ENCODE measurements at places on chromosomes 6 and 20.
A peak's percentile ranks its signal among the peaks of the same experiment; 100 is the strongest.

- no peak for DNase-seq
Observed at GRCh38 chr6:47116086-47116485, 74.0 kb upstream of the ADGRF1 start.

DNA sequence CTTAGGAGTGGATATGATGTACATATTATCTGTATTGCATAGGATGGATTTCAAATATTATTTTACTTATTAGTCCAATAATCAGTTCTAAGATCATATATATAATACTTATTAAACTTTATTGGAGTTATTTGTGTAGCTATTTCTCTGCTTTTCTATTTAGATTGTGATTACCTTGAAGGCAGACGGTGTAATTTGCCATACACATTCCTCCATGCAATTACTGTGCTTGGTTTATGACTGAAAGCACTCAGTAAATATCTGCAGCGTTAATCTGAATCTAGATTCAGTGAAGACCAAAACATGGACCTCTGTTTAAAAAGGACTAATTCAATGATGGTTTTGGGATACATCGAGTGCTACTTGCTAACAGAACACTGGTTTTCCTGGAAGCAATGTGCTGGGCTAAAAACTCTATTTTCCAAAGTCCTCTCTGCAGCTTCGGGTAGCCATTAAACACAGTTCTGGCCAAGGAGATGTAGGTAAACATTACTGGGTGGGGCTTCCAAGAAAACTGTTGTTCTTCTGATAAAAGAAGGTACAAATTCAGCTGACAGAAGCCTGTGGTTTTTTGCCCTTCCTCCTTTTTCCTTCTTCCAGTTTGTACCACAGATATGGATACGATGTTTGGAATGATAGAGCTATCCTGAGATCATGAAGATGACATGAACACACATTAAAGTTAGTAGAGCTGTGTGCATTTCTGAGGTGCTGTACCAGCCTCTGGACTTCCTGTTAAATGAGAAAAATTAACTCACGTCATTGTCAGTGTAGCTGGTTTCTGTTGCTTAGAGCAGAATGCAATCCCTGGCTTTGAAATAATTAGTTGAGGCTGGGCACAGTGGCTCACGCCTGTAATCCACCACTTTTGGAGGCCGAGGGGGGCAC is 136.5 kb upstream of the NUP153 start:
- DNase-seq = no peak

- DNase-seq = no peak
Observed at GRCh38 chr6:162821102-162821501, 93.3 kb downstream of the PACRG start.

GRCh38 chr6:46918806-46919205 is 2.9 kb downstream of the ADGRF5 start:
- peak; percentile 52 for DNase-seq

- DNase-seq = no peak
Observed at GRCh38 chr20:53712212-53712977, 118.8 kb upstream of the ZNF217 start.

DNA sequence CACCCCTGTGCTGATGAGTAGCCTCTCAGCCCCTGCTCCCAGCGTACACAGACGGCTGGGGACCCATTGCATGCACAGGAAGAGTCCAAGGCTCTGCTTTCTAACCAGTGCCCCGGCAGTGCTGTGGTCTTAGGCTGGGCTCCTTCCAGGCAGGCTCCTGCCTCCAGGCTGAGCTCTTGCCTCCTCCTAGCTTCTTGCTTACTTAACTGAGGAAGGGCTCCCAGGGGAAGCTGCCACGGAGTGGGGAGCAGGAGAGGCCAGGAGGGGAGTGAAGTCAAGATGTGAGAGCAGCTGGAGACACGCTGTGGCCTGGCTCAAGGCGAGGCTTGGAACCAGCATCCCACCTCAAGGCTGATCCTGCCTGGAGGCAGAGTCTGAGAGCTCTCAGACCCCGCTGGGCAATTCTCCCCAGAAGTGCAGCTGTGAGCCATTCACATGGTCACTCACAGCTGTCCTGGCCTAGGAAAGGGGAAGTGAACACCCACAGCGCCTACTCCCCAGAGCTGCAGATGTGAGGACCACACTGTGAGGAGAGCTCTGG is 141.0 kb downstream of the TBXT start:
- no peak for DNase-seq

- DNase-seq = peak; percentile 47
Observed at GRCh38 chr20:31833130-31833930, 12.1 kb downstream of the FOXS1 start.

DNA sequence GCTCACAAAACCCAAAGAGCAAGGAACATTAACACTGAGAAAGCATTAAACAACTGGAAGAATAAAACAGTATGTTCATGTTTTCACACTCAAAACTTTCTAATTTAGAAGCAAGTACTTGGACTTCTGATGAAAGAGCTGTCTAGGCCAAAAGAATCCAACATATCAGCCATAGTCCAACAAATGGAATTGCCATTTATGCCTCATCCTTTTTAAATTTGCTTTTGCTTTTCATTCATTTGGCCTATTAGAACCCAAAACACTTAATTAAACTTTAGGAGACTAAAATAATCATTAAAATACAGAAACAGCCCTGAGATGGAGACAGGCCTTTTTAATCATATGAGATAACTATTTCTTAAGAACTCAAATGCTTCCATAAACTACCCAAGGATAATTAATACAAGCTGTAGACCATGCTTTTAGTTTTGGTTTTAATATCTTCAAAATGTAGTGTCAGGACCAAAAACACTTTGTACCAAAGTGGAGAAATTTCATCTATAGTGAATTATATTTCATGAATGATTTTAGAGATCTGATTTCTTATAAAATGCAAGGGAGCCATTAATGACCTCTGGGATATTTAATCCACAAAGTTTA is 166.5 kb downstream of the KIF6 start:
- no peak for DNase-seq

GRCh38 chr6:162177746-162178145 is 549.8 kb downstream of the PRKN start:
- DNase-seq = no peak

DNA sequence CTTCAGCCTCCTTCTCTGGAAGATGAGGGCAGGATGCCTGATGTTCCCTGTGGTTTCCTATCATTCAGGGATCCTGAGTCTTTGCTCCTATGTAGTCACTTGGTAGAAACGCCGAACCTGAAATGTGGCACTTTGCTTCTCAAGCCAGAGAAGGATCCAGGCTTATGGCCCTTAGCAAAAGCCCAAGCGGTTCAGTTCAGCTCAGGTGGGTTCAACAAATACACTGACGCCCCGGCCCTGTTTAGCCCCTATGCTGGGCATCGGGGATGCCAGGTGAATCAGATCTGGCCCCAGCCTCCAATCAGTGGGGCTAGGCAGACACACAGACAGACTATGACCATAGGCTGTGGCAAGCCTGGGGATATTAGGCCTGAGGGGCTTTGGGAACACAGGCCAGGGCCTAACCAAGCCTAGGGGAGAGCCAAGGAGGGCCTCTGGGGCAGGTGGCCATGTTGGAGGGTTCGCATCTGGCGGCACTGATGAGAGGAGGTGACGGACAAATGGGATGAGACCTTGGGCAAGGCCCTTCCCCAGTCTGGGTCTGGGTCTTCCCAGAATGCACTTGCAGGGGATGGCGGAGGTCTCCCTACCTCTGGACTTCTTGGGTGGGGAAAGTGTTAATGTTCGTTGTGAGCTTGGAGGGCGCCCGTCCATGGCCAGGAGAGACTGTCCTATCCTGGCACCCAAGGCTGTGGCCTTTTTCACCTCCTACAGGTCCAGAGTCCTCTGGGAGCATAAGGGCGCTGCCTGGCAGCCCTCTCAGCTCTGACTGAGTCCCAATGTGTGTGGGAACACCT is 17.6 kb upstream of the SRC start:
- no peak for DNase-seq

DNA sequence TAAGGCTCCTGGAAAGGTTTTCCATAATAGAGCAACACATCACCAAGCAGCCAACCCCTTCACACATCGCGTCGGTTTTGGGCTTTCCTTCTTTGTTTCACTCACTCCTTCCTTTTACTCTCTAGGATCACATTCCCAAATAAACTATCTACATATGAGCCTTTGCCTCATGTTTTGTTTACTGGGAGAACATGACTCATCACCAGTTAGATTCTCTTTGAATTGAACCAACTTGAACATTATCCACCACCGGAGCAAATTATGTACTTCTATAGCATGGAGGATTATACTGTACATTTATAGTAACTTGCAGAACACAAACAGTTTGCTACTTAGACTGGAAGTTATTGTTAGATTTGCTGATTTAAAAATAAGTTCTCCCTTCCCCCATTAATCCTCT is 41.0 kb downstream of the SAMD5 start:
- DNase-seq = no peak

GRCh38 chr6:151475653-151476523 is 17.9 kb upstream of the CCDC170 start:
- DNase-seq = peak; percentile 71
